ENCODE measurements at places on chromosomes 7 and 10.

DNA sequence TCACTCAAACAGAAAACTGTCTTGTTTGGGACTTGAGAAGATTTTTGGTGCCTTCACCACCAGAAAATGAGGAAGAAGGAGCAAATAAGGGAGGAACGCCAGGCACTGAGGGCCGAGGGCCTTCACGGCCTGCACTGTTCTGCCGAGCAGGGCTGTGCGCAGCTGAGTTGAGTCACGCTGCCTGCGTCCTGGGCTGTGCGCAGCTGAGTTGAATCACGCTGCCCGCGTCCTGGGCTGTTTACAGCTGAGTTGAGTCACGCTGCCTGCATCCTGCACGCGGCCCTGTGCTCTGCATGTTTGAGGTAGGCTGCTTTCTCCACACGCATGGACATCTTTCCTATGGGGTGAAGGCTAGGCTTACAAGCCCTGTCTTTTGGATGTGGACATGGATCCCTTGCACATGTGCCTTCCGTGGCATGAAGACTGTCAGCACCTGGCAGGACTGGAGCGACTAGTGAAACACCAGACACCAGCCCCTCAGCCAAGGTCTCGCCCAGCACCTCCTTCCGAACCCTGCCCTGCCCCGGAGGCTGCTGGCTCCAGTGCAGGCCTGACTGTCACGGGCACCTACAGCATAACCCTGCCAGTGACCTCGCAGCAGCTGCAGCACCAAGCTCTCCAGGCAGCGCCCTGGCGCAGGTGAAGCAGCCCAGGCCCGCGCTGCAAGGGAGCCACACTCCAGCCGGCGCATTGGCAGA, 96.7 kb downstream of the HTR5A start:
- no peak for DNase-seq
- peaks cover 8% of the 10 kb centered on the region for H3K27me3 ChIP-seq
- H3K36me3 ChIP-seq, result no peaks in the 10 kb centered on the region
- H3K4me1 ChIP-seq, result no peaks in the 10 kb centered on the region
- H3K27ac ChIP-seq, result no peak overlapping the region
- no peak overlapping the region for H3K4me3 ChIP-seq

DNA sequence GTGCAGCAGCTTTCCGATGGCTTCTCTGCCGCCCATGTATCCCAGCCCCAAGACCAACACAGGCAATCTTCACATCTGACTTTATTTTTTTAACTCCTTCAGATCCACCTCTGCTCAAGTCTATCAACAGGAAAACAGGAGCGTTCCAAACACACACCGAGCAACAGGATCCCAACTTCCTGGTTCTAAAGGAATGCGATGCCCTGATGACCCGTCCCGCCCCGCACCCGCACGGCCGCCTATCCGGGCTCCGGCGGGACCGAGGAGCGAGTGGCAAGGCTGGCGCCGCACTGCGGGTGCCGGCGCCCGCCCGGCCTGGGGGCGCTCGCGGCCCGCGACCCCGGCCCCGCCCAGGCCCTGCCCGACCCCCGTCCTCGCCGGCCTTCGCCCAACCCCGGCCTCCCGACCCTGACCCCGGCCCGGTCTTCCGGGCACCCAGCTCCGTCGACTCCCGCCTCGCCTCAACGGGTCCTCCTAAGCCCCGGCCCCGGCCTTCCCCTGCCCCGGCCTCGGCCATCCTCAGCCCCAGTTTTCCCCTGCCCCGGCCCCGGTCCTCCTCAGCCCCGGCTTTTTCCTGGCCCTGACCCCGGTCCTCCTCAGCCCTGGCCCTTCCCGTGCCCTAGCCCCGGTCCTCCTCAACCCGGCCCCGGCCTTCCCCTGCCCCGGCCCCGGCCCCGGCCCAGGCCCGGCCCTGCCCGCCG, 730 bp downstream of the LARP4B start:
- H3K27me3 ChIP-seq, result no peaks in the 10 kb centered on the region
- peak overlapping the region; percentile 90 for H3K27ac ChIP-seq
- H3K4me3 ChIP-seq, result peak overlapping the region; percentile 96

- no peak overlapping the region for H3K27ac ChIP-seq
- no peaks in the 10 kb centered on the region for H3K36me3 ChIP-seq
- no peaks in the 10 kb centered on the region for H3K4me1 ChIP-seq
Observed at GRCh38 chr7:50367570-50367969, 63.1 kb downstream of the IKZF1 start.

DNA sequence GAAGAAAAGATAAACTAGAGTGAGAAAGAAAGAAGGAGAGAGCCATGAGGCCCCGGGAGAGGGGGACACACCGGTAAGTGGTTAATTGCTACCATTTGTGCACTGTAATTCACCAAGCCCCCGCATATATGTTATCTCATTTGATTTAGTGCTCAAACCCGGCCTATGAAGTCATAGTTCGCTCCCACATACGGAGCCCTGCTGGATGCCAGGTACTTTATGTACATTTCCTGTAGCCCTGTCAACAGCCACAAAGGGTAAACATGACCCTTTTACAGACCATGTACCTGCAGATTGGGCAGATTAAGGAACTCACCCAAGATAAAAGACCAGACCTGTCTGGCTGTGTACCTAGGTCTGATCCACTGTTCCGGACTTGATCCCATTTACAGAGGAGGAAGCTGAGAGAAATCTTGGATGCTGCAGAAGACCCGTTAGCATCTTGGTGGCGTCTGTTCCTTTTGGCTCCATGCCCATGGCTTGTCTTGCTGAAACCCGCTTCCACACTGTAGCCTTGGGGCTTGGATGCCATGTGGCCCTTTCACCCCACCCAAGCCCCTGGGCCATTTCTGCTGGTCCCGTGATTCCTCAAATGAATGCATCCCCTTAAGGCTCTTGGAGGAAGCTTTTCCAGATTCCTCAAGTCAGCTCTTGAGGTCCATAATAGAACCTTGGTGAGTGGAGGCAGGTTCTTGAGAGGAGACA, 32.3 kb downstream of the FAM241B start:
- DNase-seq, result no peak
- no peaks in the 10 kb centered on the region for H3K4me1 ChIP-seq
- H3K36me3 ChIP-seq, result no peaks in the 10 kb centered on the region
- H3K4me3 ChIP-seq, result no peak overlapping the region

DNA sequence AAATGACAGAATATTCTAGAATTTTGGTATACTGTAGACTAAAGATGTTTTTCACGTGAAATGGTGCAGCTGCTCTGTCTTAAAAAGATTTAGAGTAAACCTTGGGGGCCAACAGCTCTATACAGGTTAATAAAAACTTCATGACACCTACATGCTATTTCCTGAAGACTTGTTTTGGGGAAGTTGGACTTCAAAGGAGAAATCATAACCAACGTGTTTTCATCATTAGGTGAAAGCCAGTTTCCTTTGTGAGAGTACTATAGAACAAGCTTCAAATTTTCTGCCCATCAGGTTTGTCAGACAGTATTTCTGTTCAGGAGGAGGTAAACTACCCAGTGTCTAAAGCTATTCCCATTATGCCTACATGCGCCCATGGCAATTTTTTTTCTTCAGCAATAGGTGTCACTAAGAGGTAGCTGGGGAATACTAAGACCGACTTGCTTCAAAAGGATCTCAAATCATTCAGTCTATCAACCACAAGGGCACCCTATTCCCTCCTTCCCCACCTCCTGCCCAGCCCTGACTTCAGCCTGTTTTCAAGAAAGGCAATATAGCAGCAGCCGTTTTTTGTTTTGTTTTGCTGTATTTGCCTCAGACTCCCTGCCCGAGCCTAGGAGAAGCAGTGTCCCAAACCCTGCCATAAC, 237.3 kb upstream of the SP8 start:
- no peak overlapping the region for H3K4me3 ChIP-seq
- H3K27ac ChIP-seq, result no peak overlapping the region
- H3K4me1 ChIP-seq, result no peaks in the 10 kb centered on the region
- H3K27me3 ChIP-seq, result no peaks in the 10 kb centered on the region
- H3K36me3 ChIP-seq, result no peaks in the 10 kb centered on the region
- DNase-seq, result no peak

- H3K4me3 ChIP-seq, result no peak overlapping the region
- no peaks in the 10 kb centered on the region for H3K4me1 ChIP-seq
- no peaks in the 10 kb centered on the region for H3K36me3 ChIP-seq
- DNase-seq, result no peak
- no peaks in the 10 kb centered on the region for H3K27me3 ChIP-seq
Observed at GRCh38 chr7:49866076-49866735, 92.8 kb downstream of the VWC2 start.

GRCh38 chr10:124743191-124744101, 732 bp downstream of the FAM53B start:
- DNase-seq, result no peak
- H3K4me1 ChIP-seq, result peaks cover 46% of the 10 kb centered on the region
- no peaks in the 10 kb centered on the region for H3K27me3 ChIP-seq
- peak overlapping the region; percentile 61 for H3K4me3 ChIP-seq
- peaks cover 3% of the 10 kb centered on the region for H3K36me3 ChIP-seq

DNA sequence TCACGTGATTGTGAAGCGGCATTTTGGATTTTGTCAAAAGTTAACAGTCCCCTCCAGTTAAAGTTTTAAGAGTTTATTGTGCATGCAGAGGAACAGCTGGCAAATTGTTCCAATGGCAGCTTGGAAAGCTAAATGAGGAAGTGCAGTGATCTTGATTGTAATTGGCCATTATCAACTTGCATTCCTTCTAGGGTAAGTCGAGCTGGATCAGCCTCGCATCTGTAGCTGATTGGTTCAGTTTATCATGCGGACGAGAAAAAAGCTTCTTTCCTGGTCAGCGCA, 566 bp downstream of the ZNF789 start:
- H3K36me3 ChIP-seq, result peaks cover 2% of the 10 kb centered on the region
- DNase-seq, result no peak
- no peaks in the 10 kb centered on the region for H3K27me3 ChIP-seq

DNA sequence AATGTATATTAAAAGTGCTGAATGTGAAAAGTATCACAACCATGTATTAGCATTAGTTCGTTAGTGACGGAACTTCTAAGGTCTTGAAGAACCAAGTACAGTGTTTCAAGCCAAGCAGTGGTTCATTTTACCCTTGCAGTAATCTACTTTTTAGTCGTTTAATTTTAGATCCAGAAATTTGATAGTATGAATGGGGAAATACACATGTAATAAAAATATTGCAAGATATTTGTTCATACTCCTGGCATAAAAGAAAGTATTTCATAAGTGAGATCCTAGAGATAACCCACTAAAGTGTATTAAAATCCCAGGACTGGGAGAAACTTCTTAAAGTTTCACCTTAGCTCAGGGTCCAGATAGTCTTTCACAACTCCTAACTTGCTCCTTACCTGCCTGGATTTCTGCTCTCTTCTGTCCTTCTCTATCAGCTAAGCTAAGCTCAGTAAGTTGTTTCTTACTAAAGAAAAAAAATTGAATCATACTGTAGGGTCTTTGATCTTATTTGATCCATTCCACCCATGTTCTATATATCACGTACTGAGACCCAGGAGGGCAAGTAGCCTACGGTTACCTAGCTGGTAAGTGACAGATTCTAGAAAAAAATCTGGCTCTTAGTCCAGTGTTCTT, 1.5 kb downstream of the BCAP29 start:
- H3K4me3 ChIP-seq, result peak overlapping the region; percentile 84
- H3K27ac ChIP-seq, result peak overlapping the region; percentile 89
- peaks cover 17% of the 10 kb centered on the region for H3K4me1 ChIP-seq
- peaks cover 16% of the 10 kb centered on the region for H3K36me3 ChIP-seq
- H3K27me3 ChIP-seq, result no peaks in the 10 kb centered on the region

- H3K36me3 ChIP-seq, result no peaks in the 10 kb centered on the region
- peak overlapping the region; percentile 47 for H3K27ac ChIP-seq
- peak overlapping the region; percentile 42 for H3K4me3 ChIP-seq
- no peaks in the 10 kb centered on the region for H3K27me3 ChIP-seq
Observed at GRCh38 chr10:128049226-128050120, 76.8 kb downstream of the MKI67 start.

- no peak overlapping the region for H3K27ac ChIP-seq
- H3K4me1 ChIP-seq, result no peaks in the 10 kb centered on the region
- no peak overlapping the region for H3K4me3 ChIP-seq
- H3K27me3 ChIP-seq, result no peaks in the 10 kb centered on the region
- H3K36me3 ChIP-seq, result no peaks in the 10 kb centered on the region
- DNase-seq, result no peak
Observed at GRCh38 chr7:1964211-1964912, 268.4 kb downstream of the MAD1L1 start.

- H3K36me3 ChIP-seq, result peaks cover under 1% of the 10 kb centered on the region
- H3K4me1 ChIP-seq, result peaks cover 80% of the 10 kb centered on the region
- peak overlapping the region; percentile 83 for H3K27ac ChIP-seq
- peak overlapping the region; percentile 4 for H3K4me3 ChIP-seq
- peak; percentile 87 for DNase-seq
Observed at GRCh38 chr10:44963772-44964633, 4.4 kb downstream of the RASSF4 start.

DNA sequence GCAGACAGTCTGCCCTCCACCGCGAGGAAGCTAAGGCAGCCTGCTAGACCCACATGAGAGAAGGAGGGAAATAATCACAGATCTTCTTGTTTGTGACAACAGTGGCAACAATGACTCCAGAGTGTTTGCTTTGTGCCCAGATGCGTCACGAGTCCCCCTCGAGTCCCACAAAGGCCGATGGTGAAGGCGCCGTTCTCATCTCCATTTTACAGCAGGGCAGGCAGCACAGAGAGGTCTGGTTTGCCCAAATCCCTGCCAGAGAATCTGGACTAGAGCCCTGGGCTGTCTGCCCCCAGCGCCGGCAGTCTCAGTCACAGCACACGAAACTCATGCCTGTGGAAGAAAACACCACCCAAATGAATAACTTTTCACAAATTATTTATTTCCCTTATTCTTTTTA, 38.1 kb downstream of the KIAA1549 start:
- no peaks in the 10 kb centered on the region for H3K4me1 ChIP-seq
- H3K27ac ChIP-seq, result no peak overlapping the region
- DNase-seq, result no peak
- H3K27me3 ChIP-seq, result no peaks in the 10 kb centered on the region

DNA sequence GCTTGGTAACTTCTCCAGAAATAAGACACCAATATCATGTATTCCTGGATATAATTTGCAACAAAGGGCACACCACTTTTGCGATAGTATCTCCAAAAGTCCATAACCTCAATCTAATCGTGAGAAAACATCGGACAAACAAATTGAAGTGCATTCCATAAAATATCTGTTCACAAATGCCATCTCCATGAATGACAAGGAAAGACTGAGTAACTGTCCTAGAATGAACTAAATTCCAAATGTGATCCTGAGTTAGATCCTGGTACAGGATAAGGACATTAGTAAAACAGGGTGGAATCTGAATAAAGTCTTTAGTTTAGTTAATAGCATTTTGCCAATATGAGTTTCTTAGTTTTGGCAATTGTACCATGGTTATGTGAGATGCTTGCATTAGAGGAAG, 384.2 kb downstream of the SUGCT start:
- no peak overlapping the region for H3K4me3 ChIP-seq
- H3K4me1 ChIP-seq, result peaks cover 13% of the 10 kb centered on the region
- DNase-seq, result no peak
- no peaks in the 10 kb centered on the region for H3K36me3 ChIP-seq
- no peaks in the 10 kb centered on the region for H3K27me3 ChIP-seq
- H3K27ac ChIP-seq, result no peak overlapping the region

GRCh38 chr7:55343860-55344606, 21.1 kb upstream of the LANCL2 start:
- H3K36me3 ChIP-seq, result no peaks in the 10 kb centered on the region
- H3K4me3 ChIP-seq, result no peak overlapping the region
- H3K27me3 ChIP-seq, result peaks cover 17% of the 10 kb centered on the region
- no peak for DNase-seq

- no peaks in the 10 kb centered on the region for H3K4me1 ChIP-seq
- no peaks in the 10 kb centered on the region for H3K27me3 ChIP-seq
- DNase-seq, result no peak
- no peak overlapping the region for H3K4me3 ChIP-seq
- H3K27ac ChIP-seq, result no peak overlapping the region
Observed at GRCh38 chr7:121618182-121618581, 222.1 kb upstream of the FAM3C start.

GRCh38 chr7:106369352-106369751, 84.6 kb upstream of the NAMPT start:
- no peaks in the 10 kb centered on the region for H3K36me3 ChIP-seq
- no peak overlapping the region for H3K4me3 ChIP-seq
- H3K4me1 ChIP-seq, result no peaks in the 10 kb centered on the region
- H3K27me3 ChIP-seq, result no peaks in the 10 kb centered on the region
- no peak for DNase-seq
